Fibroblast of skin of scalp (primary cell): ENCODE measurements at places on chromosomes 6 and 20.

DNA sequence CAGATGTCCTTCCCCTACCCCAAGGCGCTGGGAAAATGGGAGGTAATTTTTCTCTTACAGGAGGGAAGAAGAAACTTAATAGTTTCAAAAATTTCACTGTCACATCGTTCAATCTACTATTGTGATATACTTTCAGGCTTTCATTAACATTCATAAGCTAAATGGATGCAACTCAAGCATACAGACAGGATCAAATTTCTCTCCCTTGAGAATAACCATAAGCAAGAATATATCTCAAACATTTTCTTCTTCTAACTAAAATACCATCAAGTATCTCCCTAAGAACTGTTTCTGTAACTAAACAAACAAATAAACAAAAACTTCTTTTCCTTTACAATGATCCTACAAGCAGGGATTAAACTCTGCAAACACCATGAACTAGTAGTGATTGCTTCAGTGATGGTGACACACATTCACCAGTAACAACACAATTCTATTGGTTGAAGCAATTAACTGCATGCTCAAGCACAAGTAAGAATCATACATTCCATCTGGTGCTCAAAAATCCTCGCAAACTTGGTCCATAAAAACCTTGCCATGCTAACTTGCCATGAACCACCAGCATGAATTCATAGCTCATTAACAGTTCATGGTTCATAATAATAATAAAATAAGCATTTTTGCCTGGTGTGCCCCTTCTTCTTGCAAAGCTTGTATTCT lies 183.8 kb downstream of the PTPRK start:
- peak; percentile 19 for DNase-seq

DNA sequence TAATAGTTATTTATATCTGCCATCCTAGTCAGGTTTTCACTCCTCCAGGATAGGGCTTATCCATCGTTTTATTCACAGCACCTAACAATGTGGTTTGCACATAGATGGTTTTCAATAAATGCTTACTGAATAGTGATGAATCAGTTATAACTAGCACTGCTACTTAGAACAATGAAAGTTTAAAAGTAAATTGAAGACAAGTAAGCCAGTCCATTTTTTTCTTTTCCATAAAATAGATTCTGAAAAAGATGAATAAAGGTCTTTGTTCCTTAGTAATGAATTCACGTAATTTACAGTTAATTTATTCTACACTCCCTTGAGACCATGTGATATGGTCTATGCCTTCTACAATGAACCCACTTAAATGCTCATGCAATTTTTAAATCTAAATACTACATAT lies 212.5 kb downstream of the RNGTT start:
- no peak for DNase-seq

GRCh38 chr6:116057766-116058165 lies 2.9 kb downstream of the FRK start:
- DNase-seq = no peak

DNA sequence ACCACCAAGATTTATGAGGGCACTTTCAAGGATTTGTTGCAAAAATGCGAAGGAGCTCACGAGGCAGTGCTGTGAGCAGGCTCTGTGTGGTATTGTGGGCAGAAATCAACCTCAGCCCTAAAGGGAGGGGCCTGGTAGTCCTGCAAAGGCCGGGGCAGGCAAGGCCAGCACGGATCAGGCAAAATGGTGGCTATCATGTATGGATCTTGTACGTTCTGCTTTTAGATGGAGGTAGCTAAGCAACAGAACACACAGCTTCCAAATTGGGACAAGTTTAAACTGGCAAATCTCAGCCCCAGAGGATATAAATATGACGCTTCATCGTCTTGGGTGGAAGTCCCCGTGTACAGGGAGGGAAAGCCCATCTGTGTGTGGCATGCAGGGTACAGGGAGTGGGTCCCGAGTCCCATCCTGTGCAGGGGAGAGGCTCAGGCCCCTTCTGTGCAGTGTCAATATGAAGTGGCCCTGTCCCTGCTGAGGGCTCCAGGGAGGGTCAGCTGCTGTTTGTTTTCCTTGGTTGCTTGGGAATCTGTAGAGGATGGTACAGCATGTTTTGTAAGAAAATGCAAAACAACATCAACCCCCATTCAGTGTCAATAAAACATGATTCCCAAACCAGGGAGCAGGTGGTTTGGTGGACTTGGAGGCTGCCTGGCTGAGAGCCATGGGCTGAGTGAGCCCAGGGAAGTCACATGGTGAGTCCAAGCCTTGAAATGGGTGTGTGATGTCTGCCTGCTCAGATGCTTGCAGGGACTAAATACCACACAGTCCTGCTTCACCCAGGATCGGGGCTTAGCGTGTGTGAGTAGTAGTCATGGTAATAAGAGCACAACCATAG lies 113.0 kb downstream of the SYCP2 start:
- DNase-seq = no peak

- no peak for DNase-seq
Observed at GRCh38 chr6:136226674-136227377, 23.3 kb downstream of the MTFR2 start.

GRCh38 chr6:132161283-132161682 lies 210.1 kb upstream of the CCN2 start:
- DNase-seq = peak; percentile 80

- DNase-seq = no peak
Observed at GRCh38 chr20:32442630-32443373, 84.7 kb downstream of the ASXL1 start.

- DNase-seq = peak; percentile 76
Observed at GRCh38 chr20:34083137-34083536, 28.9 kb downstream of the EIF2S2 start.

DNA sequence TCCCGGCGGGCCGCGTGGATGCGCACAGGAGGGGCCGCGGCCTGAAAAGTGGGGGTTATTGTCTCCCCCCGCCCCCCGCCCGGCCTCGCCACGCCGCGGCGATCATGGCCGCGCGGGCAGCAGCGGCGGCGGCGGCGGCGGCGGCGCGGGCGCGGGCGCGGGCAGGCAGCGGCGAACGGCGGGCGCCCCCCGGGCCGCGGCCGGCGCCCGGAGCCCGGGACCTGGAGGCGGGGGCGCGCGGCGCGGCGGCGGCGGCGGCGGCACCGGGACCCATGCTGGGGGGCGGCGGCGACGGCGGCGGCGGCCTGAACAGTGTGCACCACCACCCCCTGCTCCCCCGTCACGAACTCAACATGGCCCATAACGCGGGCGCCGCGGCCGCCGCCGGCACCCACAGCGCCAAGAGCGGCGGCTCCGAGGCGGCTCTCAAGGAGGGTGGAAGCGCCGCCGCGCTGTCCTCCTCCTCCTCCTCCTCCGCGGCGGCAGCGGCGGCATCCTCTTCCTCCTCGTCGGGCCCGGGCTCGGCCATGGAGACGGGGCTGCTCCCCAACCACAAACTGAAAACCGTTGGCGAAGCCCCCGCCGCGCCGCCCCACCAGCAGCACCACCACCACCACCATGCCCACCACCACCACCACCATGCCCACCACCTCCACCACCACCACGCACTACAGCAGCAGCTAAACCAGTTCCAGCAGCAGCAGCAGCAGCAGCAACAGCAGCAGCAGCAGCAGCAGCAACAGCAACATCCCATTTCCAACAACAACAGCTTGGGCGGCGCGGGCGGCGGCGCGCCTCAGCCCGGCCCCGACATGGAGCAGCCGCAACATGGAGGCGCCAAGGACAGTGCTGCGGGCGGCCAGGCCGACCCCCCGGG lies 637 bp downstream of the ARID1B start:
- peak; percentile 64 for DNase-seq

DNA sequence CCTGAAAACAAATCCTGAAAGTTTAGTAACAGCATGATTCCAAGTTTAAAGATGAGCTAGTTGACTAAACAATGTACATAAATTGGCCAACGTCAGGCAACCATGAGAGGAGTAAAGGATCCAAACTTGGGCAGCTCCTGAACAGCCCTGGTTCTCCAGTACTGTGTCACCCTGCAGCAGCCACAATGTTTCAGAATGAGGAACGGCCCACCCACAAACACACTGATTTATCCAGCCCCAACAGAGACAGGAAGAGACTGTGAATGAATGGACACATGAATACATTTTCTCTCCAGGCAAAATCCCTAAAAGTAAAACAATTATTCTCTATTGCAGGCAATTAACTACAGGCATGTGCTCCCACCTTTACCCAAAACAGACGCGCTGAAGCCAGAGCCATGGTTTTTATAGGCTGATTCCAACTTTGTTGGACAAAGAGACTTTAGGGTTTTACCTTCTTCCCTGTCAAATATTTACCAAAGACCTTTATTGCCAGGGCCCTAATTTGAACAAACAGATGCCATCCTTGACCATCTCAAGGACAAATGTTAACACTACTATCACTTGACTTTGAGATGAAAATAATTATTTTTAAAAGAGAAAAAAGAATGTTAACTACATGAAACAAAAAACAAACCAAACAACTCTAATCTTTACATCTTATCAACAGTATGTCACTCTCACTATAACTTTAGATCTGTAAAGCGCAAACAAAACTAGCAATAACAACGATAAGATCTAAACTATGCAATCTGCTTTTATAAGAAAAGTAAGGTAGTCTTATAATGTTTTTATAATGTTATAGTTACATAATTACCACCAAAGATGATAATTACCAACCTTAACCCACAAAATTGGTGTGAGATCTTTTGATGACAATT lies 22.9 kb downstream of the CNKSR3 start:
- peak; percentile 50 for DNase-seq

DNA sequence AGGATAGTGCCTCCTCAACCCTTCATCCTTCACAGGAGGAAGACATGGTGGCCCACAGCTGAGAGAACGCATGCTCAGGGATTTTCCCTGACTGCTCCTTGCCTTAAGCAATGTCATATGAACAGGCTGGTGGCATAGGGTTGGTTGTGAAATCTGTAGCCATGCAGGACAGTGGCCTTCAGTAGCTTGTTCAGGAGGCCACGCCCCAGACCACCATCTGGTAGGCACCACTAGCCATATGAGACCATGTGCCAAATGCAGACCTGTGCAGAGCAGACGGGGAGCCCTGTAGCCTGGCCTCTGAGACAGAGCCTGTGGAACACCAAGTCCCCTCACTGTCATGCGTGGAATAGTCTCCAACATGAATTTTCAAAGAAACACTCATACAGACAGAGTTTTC lies 76.5 kb downstream of the ADTRP start:
- no peak for DNase-seq

- DNase-seq = peak; percentile 21
Observed at GRCh38 chr6:157762636-157763035, 60.4 kb upstream of the SNX9 start.

GRCh38 chr20:32325706-32326503 lies 32.2 kb upstream of the ASXL1 start:
- peak; percentile 48 for DNase-seq

- DNase-seq = peak; percentile 29
Observed at GRCh38 chr20:57795342-57795697, 85.5 kb upstream of the PMEPA1 start.

- DNase-seq = peak; percentile 51
Observed at GRCh38 chr20:32456869-32457478, 98.8 kb downstream of the ASXL1 start.

- peak; percentile 89 for DNase-seq
Observed at GRCh38 chr20:56373942-56374341, 15.2 kb downstream of the FAM210B start.

DNA sequence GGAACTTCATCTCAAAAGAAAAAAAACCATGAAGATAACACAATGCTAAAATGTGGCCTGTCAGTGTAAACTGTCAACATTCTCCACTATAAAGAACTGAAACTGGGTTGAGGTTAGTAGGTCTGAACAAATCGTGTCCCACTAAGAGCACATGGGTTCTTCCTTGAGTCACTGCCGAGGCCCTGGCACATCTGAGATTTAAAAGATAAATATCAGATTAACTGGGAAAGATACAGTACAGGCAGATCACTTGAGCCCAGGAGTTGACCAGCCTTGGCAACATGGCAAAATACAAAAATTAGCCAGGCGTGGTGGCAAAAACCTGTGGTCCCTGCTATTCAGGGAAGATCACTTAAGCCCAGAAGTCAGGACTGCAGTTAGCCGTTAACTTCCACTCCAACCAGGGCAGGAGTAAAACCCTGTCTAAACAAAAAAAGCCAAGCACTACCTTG lies 5.6 kb downstream of the EEF1A1 start:
- peak; percentile 38 for DNase-seq

DNA sequence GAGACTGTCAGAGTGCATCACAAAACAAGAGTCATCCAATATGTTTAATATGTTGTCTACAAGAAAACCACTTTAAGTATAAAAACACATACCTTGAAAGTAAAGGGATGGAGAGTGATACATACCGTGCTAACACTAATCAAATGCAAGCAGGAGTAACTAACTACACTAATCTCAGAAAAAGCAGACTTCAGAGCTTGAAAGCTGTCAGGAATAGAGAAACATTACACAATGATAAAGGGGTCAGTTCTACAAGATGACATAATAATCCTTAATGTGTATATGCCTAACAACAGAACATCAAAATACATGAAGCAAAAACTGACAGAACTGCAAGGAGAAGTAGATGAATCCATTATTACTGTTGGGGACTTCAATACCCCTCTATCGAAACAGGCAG lies 59.7 kb upstream of the SMIM29 start:
- DNase-seq = no peak

GRCh38 chr20:5714261-5715041 lies 35.8 kb upstream of the SHLD1 start:
- DNase-seq = no peak

- DNase-seq = no peak
Observed at GRCh38 chr6:108989700-108990099, 104.9 kb downstream of the SESN1 start.

DNA sequence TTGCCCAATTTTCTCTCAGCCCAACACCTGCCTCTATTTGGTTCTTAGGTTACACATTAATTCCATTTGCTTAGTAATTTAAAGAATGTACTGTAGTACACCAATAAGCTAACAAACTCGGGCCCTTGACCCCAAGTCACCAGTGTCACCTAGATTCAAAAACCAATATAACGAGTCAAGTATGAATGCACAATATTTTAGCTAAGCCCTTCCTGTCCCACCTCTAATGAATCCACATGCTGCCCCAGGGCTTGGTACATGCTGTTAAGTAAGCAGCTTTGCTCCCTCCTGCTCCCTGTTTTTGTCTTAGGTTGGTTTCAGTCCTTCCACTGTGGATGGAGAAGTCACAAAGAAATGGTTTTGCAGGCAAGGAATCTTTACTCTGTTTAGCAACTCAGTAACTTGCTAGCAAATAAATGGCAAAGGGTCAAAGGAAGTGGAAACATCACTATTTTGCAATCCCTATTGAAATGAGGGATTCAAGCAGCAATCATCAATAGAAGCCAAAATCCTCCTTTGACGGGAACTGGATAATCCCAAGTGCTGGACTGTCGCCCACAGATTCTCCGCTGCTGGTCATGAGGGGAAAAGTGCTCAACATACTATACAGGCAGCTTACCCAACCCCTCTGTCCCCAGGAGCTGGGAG lies 5.0 kb upstream of the MPC1 start:
- no peak for DNase-seq

GRCh38 chr20:61030130-61030529 lies 221.9 kb upstream of the CDH4 start:
- no peak for DNase-seq

GRCh38 chr6:169240125-169240524 lies 13.5 kb downstream of the THBS2 start:
- DNase-seq = no peak

DNA sequence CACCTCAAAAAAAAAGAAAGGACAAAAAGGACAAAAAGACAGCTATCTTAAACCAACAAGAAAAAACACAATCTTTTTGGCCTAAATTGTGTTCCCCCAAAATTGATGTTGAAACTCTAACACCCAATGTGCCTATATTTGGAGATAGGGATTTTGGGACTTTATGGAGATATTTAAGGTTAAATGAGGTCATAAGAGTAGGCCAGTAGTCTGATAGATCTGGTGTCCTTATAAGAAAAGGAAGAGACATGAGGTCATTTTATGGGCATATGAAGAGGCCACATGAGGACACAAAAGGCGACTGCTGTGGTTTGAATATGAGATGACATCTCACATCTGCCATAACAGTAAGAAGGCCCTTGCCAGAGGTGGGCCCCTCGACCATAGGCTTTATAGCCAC lies 49.5 kb downstream of the TRIM38 start:
- DNase-seq = no peak
